Heart left ventricle (tissue), 16 donors: ENCODE measurements at places on chromosomes 2 and 18. TPM values are rescaled to one million over a fixed set of nuclear protein-coding genes. Genes with fewer than 3 reads are reported as not detected.
A peak's percentile ranks its signal among the peaks of the same experiment; 100 is the strongest.

DNA sequence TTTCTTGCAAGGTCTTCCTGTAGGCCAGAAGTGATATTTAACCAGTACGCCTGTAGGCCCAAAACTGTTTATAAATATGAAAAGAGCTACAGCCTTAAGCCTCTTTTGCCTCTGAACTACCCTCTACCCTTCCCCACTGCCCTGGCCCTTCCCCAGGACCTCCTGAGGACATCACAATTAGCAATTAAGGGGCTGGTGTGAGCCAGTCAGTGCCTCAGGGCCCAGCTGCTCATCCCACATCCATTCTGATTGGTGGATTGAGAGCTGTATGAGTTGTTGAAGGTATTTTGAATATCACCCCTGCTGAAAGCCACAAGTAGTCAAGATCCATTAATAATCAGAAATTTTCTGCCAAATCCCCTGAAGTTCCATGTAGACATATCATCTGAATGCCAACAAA, 126.3 kb upstream of the TACR1 start:
- no peak overlapping the region for H3K27ac ChIP-seq
- no peaks in the 10 kb centered on the region for H3K4me1 ChIP-seq
- no peak overlapping the region for H3K4me3 ChIP-seq
- no peaks in the 10 kb centered on the region for H3K36me3 ChIP-seq
- no peak for DNase-seq
- no peaks in the 10 kb centered on the region for H3K27me3 ChIP-seq

DNA sequence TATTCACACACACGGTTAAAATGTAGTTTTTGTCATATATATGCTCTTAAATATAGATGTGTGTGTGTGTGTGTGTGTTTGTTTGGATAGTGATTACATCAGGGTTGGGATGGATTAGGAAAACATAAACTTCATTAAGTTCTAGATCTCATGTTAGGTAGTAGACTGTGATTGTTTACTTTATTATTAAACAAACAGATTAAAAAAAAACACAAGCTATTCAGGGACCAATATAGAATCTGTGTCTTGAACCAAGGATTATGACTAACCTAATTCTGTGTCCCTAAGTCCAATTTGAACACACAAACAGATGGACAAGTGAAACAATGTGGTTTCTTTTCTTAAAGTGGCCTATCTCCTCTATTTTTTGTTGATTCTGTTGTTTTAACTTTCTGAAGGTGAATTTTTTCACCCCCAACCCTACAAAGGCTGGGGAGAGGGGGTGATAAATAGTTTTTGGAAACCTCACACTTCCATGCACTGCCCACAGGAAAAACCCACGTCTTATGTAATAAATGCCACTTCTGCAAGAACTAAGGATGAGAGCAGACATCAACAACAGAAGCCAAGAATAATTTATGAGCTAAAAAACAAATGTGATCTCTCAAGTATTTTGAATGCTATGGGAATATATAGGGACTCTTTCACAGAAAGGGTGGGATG, 40.7 kb downstream of the IL1R2 start:
- H3K4me3 ChIP-seq, result no peak overlapping the region
- no peaks in the 10 kb centered on the region for H3K36me3 ChIP-seq
- DNase-seq, result no peak
- H3K27ac ChIP-seq, result peak overlapping the region; percentile 92
- H3K27me3 ChIP-seq, result no peaks in the 10 kb centered on the region

GRCh38 chr18:23384778-23385736, 68.0 kb upstream of the RIOK3 start:
- no peak for DNase-seq
- no peak overlapping the region for H3K27ac ChIP-seq
- no peaks in the 10 kb centered on the region for H3K36me3 ChIP-seq

DNA sequence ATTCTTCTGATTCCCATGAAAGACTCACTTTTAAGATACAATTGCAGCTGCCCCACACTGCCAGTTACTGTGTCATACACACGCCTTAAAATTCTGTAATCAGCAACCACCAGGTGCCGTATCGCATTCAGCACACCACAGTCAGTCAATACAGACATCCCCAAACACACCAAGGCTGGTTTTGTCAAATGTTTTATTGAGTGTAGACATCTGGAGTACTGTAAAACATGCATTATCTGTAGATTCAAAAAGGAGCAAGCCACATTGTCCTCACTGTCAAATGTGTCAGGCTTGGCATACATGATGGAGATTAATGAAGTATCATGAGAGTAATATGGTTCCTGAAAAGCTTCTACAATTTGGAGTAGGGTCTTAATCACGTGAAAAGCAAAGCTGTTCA, 109.7 kb upstream of the SP3 start:
- no peak overlapping the region for H3K27ac ChIP-seq
- H3K27me3 ChIP-seq, result no peaks in the 10 kb centered on the region
- DNase-seq, result no peak
- no peaks in the 10 kb centered on the region for H3K36me3 ChIP-seq

- DNase-seq, result no peak
- no peak overlapping the region for H3K4me3 ChIP-seq
- no peaks in the 10 kb centered on the region for H3K4me1 ChIP-seq
- no peaks in the 10 kb centered on the region for H3K27me3 ChIP-seq
- no peak overlapping the region for H3K27ac ChIP-seq
- no peaks in the 10 kb centered on the region for H3K36me3 ChIP-seq
These were observed 239.1 kb downstream of the TGIF1 start for GRCh38 chr18:3689091-3689490.

DNA sequence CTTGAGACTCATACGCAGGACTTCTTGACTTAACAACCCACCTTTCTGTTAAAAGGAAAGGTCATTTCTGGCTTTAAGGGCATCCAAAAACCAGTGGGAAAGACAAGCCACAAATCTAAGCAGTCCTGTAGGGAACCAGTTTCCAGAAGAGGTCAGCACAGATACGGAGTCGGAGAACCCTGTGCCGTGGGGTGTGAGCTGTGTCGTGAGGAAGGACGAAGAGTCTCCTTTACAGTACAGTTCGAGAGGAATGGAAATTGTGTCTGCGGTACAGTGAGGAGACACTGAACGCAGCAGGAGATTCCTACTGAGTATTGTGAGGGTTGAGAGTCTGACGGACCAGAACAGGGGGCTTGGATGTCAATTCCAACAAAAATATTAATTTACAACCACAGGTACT, 17.7 kb downstream of the SLC30A3 start:
- no peak overlapping the region for H3K4me3 ChIP-seq
- no peaks in the 10 kb centered on the region for H3K27me3 ChIP-seq
- no peak for DNase-seq
- H3K36me3 ChIP-seq, result peaks cover 43% of the 10 kb centered on the region
- H3K27ac ChIP-seq, result peak overlapping the region; percentile 8
- H3K4me1 ChIP-seq, result peaks cover 16% of the 10 kb centered on the region

GRCh38 chr18:75407468-75408437, 19.8 kb downstream of the SMIM21 start:
- no peaks in the 10 kb centered on the region for H3K4me1 ChIP-seq
- H3K4me3 ChIP-seq, result no peak overlapping the region
- H3K36me3 ChIP-seq, result no peaks in the 10 kb centered on the region
- H3K27me3 ChIP-seq, result no peaks in the 10 kb centered on the region
- no peak overlapping the region for H3K27ac ChIP-seq

- DNase-seq, result no peak
- H3K4me1 ChIP-seq, result peaks cover 12% of the 10 kb centered on the region
- no peak overlapping the region for H3K4me3 ChIP-seq
- H3K27ac ChIP-seq, result no peak overlapping the region
- H3K27me3 ChIP-seq, result no peaks in the 10 kb centered on the region
- peaks cover 4% of the 10 kb centered on the region for H3K36me3 ChIP-seq
These were observed 14.1 kb downstream of the ZNF516 start for GRCh38 chr18:76480913-76481312.

DNA sequence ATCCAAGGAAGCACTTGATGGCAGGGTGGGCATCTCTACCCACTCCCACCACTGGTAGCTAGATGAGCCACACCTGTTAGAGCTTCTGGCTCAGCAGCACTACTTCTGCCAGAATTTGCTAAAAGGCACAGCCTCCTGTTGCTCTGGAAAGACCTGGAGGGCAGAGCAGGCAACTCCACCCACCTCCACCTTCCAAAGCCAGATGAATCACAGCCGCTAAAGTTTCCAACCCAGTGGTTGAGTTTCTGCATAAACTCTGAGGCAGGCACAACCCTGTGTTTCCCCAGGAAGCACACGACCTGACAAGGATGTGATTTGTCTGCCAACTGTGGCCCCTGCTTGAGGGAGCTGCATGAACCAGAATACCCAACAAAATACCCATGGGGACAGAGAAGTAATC, 111.6 kb upstream of the GCFC2 start:
- no peaks in the 10 kb centered on the region for H3K36me3 ChIP-seq
- H3K27ac ChIP-seq, result no peak overlapping the region
- no peak for DNase-seq

- DNase-seq, result no peak
- no peaks in the 10 kb centered on the region for H3K27me3 ChIP-seq
- no peak overlapping the region for H3K4me3 ChIP-seq
- peak overlapping the region; percentile 66 for H3K27ac ChIP-seq
- H3K36me3 ChIP-seq, result no peaks in the 10 kb centered on the region
These were observed 47.7 kb upstream of the WDR75 start for GRCh38 chr2:189393440-189394111.

GRCh38 chr2:187525163-187525900, 28.9 kb downstream of the TFPI start:
- H3K4me3 ChIP-seq, result no peak overlapping the region
- peaks cover 6% of the 10 kb centered on the region for H3K4me1 ChIP-seq
- DNase-seq, result no peak
- H3K36me3 ChIP-seq, result peaks cover under 1% of the 10 kb centered on the region
- H3K27ac ChIP-seq, result no peak overlapping the region

DNA sequence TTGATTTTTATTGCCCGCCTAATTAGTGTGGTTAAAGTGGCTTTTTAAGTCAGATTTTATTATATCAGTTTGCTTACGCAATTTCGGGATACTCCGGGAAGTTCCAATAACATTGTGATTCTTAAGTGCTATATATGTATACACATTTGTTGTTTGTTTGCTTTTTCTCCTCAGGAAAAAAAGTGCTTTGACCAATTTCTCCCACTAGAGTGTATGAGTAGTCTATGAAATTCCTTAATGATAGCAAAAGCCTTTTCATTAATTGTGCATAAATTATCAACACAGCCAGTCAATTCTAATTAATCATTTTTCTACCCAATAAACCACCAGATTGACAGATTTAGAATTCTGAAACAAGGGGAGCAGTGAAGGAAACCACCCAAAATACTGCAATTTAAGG, 172.2 kb downstream of the DPP10 start:
- H3K27ac ChIP-seq, result no peak overlapping the region
- H3K27me3 ChIP-seq, result no peaks in the 10 kb centered on the region
- H3K4me3 ChIP-seq, result no peak overlapping the region
- DNase-seq, result no peak

GRCh38 chr2:131046918-131047652, 46.2 kb downstream of the FAM168B start:
- H3K4me1 ChIP-seq, result peaks cover 8% of the 10 kb centered on the region
- peaks cover 59% of the 10 kb centered on the region for H3K36me3 ChIP-seq
- no peaks in the 10 kb centered on the region for H3K27me3 ChIP-seq
- H3K4me3 ChIP-seq, result no peak overlapping the region
- no peak for DNase-seq
- no peak overlapping the region for H3K27ac ChIP-seq

- no peaks in the 10 kb centered on the region for H3K36me3 ChIP-seq
These were observed 249.3 kb upstream of the APCDD1 start for GRCh38 chr18:10205151-10205550.

SERPINB7 gene
- total RNA-seq, result not detected

NEB gene
- 23.9 TPM for total RNA-seq

AP1S3 gene
- total RNA-seq, result 1.1 TPM

ABCB11 gene
- 0.09 TPM for total RNA-seq
